ENCODE measurements at places on chromosomes 2 and 18. TPM values are rescaled to one million over a fixed set of nuclear protein-coding genes. Genes with fewer than 3 reads are reported as not detected.

DNA sequence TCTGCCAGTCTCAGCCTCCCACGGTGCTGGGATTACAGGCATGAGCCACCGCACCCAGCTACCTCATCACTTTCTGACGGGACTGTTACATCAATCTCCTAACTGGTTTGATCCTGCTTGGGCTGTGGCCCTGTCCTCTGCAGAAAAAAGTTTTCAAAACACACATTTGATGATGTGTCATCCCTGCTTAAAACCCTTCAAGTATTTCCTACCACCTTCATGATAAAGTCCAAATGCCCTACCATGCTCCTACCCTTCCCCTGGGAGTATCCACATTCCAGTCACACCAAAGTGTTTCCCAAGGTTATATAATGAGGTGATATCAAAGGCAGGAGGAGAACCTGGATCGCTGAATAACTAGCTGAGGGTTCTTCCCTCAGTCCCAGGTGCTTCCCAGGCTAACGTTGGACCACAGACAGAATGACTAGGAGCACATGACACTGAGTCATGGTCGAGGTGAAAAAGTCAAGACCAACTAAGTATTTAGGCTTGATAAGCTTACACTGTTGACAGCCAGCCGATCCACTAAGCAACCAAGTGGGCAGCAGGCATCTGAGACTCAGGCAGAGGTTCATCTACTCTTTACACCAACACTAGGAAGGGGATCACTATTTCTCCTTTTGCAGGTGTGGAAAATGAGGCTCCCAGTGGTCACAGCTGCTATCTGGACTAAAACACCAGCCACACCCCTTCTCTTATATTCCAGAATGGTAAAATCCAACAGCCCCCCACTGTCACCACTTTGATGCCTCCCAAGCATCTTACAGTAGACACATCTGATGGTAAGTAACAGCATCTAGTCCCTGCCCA lies 31.8 kb downstream of the CYRIA start:
- DNase-seq, result no peak

DCDC2C gene
- not detected for total RNA-seq

- no peak for DNase-seq
Measured at GRCh38 chr2:225070811-225071210, 28.5 kb upstream of the DOCK10 start.

- DNase-seq, result no peak
Measured at GRCh38 chr2:170743530-170744239, 26.5 kb upstream of the ERICH2 start.

CDKL4 gene
- 0.61 TPM for total RNA-seq

- no peak for DNase-seq
Measured at GRCh38 chr18:61954096-61954746, 61.4 kb upstream of the RNF152 start.

TTC32 gene
- 3.2 TPM for total RNA-seq

DNA sequence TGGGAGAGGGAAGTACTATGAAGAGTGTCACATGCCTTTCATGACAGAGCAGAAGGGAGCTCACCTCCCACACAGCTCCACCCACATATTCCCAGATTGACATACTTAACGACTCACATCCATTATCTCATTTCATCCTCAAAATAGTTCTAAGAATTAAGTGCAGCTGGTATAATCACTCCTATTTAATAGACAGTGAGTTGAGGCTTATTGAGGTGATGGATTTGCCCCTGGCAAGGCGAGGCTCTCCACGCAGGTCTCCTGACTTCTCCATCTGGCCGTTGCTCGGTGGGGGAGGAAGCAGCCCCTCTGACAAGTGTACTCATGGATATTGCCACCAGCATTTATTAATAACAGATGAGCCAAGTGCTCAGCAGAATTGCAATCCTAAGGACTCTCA lies 81.4 kb downstream of the TGOLN2 start:
- DNase-seq, result no peak

GRCh38 chr2:128155970-128156369 lies 65.0 kb downstream of the UGGT1 start:
- no peak for DNase-seq

FAP gene
- total RNA-seq, result 4.9 TPM

TSHZ1 gene
- 9.0 TPM for total RNA-seq

- no peak for DNase-seq
Measured at GRCh38 chr2:54803783-54804751, 80.6 kb downstream of the EML6 start.

- DNase-seq, result no peak
Measured at GRCh38 chr2:1731447-1731962, 12.8 kb downstream of the PXDN start.

GRCh38 chr18:12315911-12316310 lies 7.9 kb downstream of the TUBB6 start:
- no peak for DNase-seq

- no peak for DNase-seq
Measured at GRCh38 chr2:118687698-118688097, 159.8 kb downstream of the EN1 start.
